Jurkat, Clone E6-1 (cell line): ENCODE measurements at places on chromosomes 1 and 21.

- DNase-seq, result no peak
These were observed 21.7 kb upstream of the ADAR start for GRCh38 chr1:154629675-154630073.

GRCh38 chr1:176959191-176959820 lies 205.2 kb downstream of the ASTN1 start:
- DNase-seq, result no peak

DNA sequence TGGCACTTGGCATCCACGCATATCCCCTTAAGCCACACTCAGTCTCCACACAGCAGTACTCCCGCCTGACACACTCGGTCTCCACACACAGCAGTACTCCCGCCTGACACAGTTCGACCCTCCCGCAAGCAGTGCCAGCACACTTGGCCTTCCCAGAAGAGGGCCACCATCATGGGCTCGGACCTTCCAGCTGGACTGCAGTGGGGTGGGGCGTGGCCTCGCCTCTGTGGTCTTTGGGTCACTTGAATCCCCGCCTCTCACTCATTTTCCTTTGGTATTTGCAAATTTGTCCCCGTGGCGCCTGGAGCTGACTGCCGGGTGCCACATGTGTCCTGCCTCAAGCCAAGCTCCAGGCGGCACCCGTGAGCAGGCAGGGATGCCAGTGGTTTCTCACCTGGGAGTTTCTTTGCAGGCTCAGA lies 63.7 kb downstream of the FAAP20 start:
- DNase-seq, result no peak

DNA sequence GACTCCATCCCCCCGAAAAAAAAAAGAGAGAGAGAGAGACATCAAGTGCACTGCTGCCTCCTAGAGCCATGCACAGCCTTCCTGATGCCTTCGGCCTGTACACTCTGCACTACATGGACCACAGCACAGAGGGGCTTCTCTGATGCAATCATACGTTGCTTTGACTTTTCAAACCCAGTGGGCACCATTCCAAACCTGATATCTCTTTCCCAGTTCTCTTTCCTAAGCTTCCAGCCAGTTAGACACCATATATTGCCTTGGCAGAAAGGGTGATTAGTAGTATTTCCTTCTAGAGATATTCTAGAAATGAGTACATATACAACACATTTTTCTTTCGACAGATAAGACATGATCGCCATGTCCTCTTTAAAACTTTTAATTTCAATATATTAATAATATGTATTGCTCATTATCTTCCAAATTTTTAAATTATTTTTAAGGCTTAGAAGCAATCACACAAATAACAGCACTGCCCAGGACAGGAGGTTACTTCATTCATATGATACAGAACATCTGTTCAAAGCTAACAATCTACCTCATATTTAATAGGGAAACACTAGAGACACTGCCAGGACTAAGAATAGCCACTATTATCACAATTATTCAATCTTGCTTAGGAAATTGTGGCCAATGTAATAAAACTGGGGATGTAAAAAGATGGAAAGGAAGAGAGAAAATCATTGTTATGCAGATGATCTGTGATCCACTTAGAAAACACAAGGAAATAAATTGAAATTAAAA lies 9.9 kb downstream of the CLCA1 start:
- no peak for DNase-seq

DNA sequence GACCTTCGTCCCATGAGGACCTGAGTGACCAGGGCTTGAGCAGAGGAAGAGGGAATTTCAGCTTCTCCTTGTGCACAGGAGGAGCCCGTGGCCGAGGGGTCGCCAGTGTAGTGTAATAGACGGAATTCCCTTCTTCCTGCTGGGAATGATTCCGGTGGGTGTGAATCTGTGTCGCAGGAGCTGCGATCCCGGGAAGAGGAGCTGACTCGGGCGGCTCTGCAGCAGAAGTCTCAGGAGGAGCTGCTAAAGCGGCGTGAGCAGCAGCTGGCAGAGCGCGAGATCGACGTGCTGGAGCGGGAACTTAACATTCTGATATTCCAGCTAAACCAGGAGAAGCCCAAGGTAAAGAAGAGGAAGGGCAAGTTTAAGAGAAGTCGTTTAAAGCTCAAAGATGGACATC lies 34.4 kb downstream of the MAP3K21 start:
- DNase-seq, result no peak

GRCh38 chr1:169892927-169893644 lies 610 bp downstream of the SCYL3 start:
- DNase-seq, result no peak

GRCh38 chr1:32181563-32181962 lies 2.1 kb downstream of the TXLNA start:
- DNase-seq, result no peak

DNA sequence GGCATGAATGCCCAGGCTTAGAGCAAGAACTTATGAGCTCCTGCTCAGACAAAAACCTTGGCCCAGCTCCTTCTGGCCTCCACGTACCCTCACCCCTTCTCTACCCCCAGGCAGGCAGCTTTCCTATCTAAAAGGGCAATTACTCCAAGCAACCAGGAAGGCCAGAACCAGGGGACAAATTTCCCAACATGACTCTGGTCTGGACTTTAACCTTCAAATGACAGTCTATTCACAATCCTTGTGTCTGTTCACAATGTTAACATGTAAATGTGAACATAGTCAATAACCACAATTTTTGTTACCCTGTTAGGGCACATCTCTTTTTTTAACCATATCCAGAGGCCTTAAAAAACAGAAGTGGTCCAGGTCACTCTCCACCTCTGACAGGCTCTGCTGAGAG lies 64.4 kb upstream of the LAPTM5 start:
- no peak for DNase-seq

DNA sequence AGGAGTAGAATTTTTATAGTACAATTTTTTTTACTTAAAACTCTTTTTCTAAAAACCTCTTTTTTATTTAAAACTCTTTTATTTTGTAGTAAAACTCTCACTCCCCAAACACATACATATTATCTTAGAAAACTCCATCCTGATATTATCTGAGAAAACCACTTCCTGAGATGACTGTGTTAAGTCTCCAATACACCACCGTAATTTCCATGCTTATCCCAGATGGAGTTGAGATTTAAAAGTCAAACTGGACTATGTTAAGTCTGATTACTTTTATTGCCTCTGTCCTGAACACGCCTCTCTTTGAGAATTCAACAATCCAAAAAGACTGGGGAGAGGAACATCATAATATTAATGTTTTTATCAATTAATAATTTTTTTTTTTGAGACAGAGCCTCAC lies 3.7 kb downstream of the SEC16B start:
- no peak for DNase-seq

DNA sequence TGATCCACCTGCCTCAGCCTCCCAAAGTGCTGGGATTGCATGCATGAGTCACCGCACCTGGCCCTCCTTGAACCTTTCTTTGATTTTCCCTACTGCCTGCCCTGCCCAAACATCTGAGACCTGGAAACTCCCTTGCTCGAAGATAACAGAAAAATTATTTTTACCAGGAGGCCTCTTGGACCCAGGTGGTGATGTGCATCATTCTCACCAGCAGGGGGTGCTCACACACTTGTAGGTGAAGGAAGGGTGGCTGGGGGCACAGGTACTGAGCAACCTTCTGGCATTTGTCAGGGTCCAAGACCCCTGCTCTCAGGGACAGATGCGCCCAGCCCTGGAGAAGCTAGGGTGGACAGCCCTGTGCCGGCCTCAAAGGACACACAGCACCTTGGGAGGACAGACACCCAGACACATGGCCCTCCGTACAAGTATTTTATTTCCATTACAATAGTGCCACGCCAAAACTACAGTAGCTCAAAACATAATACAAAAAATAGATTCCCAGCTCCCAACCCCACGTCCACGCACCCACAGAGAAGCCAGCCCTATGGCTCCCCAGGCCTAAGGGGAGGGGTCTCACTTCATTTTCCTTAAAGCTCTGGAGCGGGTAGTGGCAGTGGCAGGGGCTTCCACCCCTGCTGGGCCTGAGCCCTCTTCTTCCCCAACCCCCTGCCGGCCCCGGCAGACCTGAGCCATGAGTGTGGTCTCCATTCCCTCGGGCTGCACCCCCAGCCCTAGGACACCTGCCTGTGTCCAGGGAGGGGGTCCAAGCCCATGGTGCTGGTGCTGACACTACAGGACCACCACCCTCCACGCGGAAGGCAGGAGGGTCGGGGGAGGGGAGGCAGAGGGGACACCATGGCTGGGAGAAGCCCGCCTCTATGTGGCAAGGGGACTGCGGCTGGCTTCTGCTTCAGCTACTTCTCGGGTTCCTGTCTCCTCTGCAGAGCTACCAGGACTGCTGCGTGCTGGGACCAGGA lies 40.4 kb upstream of the EIF4G3 start:
- peak; percentile 57 for DNase-seq

DNA sequence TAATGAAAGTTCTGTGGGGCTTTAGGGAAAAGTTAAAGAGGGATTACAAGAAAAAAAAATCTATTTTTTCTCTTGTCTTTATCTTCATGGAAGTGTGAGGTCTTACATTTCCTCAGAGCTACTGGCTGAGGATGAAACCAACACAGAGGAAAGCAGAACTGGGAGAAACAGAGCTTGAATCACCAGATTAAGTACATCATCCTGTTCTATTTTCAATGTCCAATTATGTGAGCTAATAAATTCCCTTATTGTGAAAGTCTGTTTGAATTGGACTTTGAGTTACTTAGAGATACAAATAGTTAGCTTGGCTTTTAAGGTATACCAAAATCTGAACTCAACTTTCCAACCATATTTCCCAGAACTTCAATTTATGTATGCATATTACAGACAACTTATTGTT lies 69.2 kb downstream of the LPGAT1 start:
- DNase-seq, result no peak

GRCh38 chr1:97308131-97308530 lies 586.5 kb downstream of the PTBP2 start:
- no peak for DNase-seq

DNA sequence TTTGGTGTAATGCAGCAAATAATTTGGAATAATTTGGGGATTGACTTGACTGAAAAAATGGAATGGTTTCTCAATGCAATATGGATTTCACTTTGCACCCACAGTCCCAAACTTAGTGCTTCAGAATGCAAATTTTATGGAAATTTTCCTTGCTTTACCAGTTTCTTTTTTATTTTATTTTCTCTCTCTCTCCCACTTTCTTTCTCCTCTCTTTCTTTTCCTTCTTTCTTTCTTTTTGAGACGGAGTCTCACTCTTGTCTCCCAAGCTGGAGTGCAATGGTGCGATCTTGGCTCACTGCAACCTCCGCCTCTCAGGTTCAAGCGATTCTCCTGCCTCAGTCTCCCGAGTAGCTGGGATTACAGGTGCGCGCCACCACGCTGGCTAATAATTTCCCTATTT lies 110.3 kb downstream of the KCNN3 start:
- DNase-seq, result no peak
